Activated T-helper 1 cell treated with anti-CD3 and anti-CD28 coated beads, Interleukin-2, amount 50 U/mL, for 16 hours (primary cell): ENCODE measurements at places on chromosomes 4 and X.

DNA sequence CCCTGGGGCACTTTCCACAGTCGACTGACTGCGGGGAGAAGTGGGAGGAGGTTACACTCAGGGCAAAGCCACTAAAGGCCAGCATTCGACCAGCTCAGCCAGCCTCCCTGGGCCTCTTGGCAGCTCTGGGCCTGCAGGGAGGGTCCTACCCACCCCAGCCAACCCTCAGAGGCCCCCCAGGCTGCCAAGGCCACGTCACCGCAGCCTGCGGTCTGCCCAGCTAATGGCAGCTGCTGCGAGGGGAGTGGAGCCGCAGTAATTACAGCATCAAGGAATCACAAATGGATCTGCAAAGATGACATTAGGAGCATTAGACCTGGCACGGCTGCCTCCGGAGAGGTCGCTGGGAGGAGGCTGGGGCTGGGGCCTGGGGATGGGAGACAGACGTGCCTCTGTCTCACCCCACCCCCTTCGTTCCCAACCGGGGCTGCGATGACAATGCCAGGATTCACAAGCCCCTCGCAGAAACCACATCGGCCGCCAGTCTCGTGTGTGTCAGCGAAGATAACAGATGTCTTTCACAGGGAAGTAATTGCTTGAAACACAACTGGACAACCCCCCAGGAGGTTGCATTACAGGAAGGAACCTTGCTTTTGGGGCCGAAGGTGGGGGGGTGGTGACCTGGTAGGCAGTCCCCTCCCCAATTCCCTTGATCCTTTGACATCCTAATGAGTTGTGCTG is 367.6 kb downstream of the BCOR start:
- DNase-seq: no peak

- no peak for DNase-seq
Observed at GRCh38 chr4:152968806-152969394, 32.8 kb downstream of the FHDC1 start.

GRCh38 chr4:5707366-5707765 is 993 bp downstream of the EVC2 start:
- DNase-seq: no peak

GRCh38 chr4:7554905-7555304 is 120.2 kb upstream of the PSAPL1 start:
- no peak for DNase-seq

GRCh38 chrX:153736871-153737441 is 12.3 kb downstream of the ABCD1 start:
- DNase-seq: no peak

GRCh38 chrX:69216911-69217310 is 51.7 kb upstream of the PJA1 start:
- DNase-seq: no peak

GRCh38 chrX:48560681-48561080 is 13.6 kb upstream of the RBM3 start:
- DNase-seq: no peak

- no peak for DNase-seq
Observed at GRCh38 chr4:29540439-29541102, 1179.6 kb upstream of the PCDH7 start.

DNA sequence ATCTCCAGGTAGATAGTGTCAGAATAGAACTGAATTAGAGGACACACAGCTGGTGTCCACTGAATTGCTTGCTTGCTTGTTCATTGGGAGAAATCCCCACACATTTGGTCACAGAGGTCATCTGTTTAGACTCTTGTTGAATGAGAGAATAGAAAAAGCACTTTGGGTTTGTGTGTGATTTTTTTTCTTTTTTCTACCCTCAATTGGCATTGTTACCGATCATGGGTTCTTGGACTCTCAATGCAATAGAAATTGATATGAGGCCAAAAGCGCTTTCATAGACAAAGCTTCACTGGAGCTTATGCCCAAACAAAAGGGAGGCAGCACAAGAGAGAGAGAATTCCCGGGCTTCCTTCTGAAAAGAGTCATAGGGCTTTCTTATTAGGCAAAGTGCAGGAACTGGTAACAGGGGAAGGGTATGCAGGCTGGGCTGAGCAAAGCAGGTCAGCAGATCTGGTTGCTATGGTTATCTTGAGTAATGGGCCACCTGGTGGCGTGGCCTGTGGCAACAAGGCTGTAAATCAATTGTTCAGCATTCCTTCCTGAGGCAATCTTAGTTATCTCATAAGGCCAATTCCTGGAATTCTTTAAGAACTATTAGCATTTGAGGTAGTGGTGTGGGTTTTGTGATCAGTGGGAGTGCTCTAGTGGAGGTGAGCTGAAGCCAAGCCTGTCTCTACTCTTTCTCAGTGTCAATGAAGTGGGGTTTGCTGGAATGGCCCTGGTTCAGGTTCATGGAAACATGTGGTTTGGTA is 5.3 kb upstream of the GPR82 start:
- DNase-seq: no peak

- no peak for DNase-seq
Observed at GRCh38 chr4:141339391-141339790, 118.7 kb downstream of the ZNF330 start.

DNA sequence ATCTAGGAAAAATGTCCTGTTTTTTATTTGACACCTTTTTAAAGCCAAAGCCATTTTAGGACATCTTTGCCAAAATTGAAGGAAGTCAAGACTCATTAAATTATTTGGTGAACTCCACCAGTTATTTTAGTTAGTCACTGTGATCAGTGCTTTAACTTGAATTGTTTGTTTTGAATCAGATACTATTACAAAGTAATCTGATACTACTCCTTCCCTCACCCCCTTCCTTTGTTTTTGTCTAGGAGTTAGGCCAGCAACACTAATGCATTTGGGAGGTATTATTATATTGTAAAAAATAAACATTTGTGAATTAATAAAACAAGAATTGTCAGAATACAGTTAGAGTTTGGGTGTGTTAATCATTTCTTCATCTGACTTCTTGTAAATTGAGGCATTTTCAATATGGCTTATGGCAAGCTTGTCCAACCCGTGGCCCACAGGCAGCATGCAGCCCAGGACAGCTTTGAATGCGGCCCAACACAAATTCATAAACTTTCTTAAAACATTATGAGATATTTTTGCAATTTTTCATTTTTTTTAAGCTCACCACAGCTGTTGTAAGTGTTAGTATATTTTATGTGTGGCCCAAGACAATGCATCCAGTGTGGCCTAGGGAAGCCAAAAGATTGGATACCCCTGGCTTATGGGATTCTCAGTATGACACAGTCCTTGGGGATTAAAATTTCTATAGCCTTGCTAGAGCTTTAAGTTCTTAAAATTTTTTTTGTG is 182.2 kb downstream of the BMPR1B start:
- DNase-seq: no peak

GRCh38 chr4:75634281-75634680 is 4.0 kb upstream of the CDKL2 start:
- no peak for DNase-seq

DNA sequence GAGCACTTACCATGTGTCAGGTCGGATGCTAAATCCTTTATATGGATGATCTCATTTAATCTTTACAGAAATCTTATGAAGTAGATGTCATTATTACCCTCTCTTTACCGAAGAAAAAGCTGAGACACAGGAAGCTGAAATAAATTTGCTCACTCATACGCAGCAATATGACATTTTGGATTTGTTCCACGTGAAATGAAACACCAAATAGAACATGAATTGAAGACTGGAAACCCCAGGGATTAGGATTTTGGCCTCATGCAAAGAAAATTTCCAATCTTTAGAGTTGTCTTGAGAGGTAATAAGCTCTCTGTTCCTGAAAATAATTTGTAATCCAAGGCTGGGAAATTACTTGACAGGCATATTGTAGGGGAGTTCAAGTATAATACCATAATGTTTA is 354.4 kb upstream of the CLNK start:
- no peak for DNase-seq

DNA sequence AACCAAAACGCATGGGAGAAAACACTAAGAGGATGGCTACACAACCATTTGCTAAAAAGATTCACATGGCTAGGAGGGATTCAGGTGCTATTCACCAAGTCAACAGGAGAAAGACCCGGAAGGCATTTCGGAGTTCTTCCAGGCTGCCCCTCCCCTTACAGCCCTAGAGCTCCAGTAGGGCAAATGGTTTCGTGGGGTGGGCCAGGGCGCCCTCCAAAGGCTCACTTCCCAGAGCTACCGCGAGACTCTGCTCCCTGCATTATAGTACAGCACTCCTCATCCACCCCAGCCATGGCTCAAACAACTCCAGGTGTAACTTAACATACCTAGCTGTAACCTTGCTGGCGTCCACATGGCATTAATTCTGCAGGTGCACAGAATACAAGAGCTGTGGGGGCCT is 179.7 kb downstream of the SLC39A8 start:
- no peak for DNase-seq

DNA sequence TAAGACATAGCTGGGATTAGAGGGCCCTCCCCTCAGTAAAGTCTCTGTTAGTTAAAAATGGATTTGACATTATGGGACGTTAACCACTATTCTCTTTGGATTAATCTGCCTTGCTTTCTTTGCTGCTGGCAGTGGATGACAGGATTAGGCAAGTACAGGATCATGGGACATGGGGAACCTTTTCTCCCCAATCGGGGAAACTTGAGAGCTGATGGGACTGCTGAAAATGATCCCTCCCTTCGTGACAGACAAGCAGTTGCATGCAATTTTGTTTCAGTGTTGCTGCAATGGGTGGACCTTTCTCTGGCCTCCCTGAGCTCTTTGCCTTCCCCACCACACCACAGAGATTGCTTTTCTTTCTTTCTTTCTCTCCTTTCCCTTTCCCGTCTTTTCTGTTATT is 120.2 kb upstream of the BANK1 start:
- no peak for DNase-seq

DNA sequence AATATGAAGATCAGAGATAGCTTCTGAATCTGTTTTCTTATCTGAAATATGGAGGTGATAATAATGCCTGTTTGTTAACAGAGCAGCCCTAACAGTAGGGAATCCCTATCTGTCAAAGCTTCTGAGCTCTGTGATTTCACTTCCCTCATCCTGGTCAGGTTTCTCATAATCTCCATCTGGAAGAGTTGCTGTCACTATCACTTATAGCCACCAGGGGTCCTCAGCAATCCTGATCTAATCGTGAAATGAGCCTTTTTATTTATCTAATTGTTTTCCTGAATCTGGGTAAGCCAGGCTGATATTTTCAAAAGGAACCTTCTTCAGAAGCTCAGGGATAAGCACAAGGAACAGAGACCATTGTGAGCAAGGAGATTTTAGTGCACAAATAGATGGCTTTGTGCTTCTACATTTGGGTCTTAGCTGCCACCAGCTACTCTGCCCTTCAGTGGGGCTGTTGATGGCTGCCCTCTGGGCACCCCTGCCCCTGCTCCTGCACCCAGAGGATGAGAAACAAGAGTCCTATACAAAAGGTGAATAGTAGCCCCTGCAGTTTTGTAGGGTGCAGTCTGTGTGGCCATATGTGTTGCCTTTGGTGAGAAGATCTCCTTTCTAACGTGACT is 196.4 kb upstream of the RADX start:
- DNase-seq: no peak

- no peak for DNase-seq
Observed at GRCh38 chr4:122710434-122711308, 21.8 kb upstream of the BBS12 start.

GRCh38 chr4:20512985-20513384 is 187.3 kb upstream of the PACRGL start:
- DNase-seq: no peak

DNA sequence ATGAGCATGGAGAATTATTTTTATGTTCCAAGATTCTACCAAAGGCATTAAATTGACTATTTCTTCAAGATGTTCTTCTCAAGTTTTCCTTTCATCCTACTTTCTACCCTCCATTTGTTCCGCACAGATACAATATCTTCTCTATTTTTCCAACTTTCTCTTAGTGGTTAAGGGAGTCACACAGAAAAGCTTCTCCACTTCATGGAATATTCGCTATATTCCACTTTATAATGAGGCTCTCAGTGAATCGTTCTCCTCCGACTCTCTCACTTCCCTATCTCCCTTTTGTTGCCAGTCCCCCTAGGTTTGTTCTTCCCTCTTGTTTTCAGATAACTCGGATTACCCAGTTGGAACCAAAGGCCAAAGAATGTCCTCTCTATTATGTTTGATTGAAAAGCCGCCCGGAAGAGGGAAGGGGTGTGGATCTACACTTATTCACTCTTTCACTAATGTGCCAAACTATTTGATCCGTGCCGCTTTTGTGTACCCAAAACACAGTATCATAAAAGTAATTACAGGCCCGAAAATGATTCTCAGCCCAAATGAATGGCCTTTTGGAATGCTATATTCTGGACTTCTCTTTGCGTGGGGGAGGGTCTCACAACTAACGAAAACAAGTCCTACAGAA is 1.2 kb downstream of the SH3D19 start:
- no peak for DNase-seq

DNA sequence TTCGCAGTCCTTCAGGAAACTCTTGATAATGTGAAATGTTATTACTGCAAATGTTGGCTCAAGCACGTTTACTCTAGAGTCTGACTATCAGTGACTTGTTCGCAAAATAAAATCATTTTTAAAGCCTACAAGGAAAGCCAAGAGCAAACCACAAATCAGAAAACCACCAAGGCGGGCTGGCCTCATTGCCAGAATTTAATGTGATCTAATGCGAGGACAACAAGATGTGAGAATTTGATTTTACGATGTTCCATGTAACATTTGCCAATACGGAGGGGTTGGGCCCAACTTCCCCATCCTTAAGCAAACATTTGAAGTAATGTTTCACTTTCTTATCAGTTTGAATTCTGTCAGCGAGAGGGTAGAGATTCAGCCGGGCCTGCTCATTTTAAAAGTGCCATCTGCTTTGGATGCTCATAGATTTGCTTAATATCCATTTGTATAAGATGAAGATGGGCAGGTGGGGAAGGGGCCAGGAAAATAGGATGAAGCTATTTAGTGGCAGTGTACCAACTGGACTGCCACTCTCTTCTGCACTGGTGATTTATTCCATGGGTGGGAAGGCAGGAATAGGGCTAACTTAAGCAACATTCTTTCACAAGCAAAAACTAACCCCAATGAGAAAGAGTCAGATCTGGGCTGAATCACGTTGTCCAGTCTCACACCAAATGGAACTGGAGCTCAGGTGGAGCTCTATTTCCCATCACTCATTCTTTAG is 225.3 kb downstream of the ANAPC10 start:
- DNase-seq: no peak

GRCh38 chr4:80229590-80229989 is 32.3 kb downstream of the PRDM8 start:
- DNase-seq: no peak

GRCh38 chr4:3520276-3520675 is 11.9 kb downstream of the LRPAP1 start:
- no peak for DNase-seq

- no peak for DNase-seq
Observed at GRCh38 chr4:89561048-89561447, 253.4 kb upstream of the GPRIN3 start.

DNA sequence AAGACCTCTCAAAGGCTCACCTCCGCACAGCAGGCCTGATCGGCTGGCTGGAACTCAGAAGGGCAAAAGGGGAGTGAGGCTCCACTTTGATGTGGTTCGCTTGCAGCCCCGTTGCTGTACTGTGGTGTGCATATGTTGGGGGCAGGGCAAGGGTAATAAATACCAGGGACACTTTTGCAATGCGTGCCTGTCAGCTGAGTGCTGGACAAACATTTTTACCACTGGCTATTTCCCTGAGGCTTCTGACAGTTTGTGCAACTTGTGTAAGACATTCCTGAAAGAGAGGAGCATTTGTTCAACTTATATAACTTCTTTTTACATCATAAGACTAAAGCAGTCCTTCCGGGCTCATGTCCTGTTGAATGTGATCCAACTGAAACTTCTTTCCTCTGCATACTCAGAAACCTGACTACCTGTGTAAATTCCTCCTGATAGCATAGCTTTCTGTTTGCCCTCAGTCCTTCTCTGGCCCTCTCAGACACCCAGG is 82.3 kb downstream of the SPRY1 start:
- DNase-seq: no peak

- DNase-seq: no peak
Observed at GRCh38 chrX:1134976-1135375, 77.5 kb downstream of the CRLF2 start.
